ENCODE measurements at places on chromosomes 16 and 17.
A peak's percentile ranks its signal among the peaks of the same experiment; 100 is the strongest.

GRCh38 chr16:47310792-47311211 is 150.1 kb downstream of the ITFG1 start:
- no peak for DNase-seq

GRCh38 chr17:59428916-59429485 is 97.5 kb downstream of the YPEL2 start:
- no peak for DNase-seq

DNA sequence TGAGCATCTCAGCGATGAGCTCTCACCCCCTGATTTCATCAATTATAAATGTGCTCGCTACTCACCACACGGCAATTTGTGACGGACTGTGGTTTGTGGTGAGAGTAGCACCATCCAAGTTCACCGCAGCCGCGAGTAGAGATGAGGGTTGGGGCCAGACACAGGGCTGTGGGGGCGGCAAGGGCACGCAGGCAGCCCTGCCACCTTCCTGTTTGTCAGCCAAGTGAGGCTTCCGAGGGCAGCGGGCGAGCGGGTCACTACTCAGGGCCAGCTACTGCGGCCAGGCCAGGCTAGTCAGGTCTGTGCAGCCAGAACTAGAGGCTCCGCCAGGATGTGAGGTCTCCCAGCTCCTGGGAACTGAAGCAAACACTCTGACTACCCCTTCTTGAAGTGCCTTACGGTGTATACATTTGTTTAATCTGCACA is 39.6 kb upstream of the MEOX1 start:
- DNase-seq: peak; percentile 70

- DNase-seq: no peak
Measured at GRCh38 chr16:73713778-73714495, 582.7 kb upstream of the PSMD7 start.

DNA sequence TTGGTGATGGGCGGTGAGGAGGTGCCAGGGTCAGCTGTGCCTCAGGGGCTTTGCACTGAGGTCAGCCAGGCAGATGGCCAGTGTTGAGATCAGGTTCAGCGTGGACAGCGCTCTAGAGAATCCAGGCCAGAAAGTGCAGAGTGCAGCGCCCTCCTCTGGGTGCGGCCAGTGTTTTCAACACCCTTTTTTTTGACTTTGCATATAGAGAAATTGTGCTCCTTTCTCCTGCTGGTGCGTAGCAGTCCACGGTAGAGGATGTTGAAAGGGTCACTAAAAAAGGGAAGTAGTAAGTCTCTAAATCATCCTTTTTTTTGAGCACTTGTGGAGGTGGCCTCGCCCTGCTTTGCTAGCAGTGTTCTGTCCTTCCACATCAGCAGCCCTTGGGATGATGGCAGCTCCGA is 53.9 kb downstream of the BANP start:
- DNase-seq: no peak

DNA sequence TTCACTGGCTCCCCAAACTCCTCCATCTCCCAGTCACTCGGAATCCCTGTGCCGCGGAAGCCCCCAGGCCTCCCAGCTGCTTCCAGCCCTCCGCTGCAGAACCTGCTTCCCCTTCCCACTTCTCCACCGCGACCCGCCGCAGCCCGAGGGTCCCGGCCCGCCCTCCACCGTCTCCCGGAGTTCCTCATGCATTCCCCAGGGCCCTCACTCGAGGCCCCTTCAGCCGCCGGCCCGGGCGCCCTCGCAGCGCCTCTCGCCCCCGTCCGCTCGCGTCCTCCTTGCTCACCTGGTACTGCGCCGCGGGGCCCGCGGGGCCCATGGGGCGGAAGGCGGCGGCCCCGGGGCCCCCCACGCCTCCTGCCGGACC is 329 bp downstream of the SMARCD2 start:
- DNase-seq: peak; percentile 52

- no peak for DNase-seq
Measured at GRCh38 chr17:44602970-44603369, 45.7 kb downstream of the FZD2 start.

DNA sequence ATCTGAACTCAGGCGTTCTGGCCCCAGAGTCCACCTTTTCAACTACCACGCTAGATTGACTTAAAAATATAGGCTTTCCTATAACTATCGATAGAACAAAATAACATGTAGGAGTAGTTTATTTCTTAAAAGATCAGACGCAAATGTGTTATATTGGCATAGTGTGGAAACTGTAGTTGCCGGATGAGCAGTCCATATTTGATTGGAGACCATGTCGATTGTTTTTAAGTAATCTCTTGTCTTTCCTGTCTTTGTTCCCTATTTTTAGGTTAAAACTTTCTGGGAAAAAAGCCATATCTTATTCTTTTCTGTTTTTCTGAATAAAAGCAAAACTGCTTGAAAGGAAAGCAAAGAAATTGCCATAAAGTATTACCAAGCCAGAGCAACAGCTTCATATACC is 53.1 kb downstream of the GAN start:
- DNase-seq: no peak

DNA sequence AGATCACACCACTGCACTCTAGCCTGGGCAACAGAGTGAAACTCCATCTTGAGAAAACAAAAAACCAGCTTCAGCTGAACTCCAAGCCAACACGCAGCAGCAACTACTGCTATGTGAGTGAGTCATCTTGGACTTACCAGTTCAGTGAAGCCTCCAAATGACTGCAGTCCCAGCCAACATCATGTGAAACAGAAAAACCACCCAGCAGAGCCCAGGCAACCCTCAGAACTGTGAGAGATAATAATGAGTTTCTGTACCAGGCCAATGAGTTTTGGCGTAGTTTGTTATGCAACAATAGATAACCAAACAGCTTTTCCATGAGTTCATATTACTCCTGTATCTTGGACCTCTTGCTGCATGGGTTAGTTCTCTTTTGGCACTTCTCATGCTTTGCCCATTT is 23.3 kb downstream of the PHF12 start:
- DNase-seq: peak; percentile 37

DNA sequence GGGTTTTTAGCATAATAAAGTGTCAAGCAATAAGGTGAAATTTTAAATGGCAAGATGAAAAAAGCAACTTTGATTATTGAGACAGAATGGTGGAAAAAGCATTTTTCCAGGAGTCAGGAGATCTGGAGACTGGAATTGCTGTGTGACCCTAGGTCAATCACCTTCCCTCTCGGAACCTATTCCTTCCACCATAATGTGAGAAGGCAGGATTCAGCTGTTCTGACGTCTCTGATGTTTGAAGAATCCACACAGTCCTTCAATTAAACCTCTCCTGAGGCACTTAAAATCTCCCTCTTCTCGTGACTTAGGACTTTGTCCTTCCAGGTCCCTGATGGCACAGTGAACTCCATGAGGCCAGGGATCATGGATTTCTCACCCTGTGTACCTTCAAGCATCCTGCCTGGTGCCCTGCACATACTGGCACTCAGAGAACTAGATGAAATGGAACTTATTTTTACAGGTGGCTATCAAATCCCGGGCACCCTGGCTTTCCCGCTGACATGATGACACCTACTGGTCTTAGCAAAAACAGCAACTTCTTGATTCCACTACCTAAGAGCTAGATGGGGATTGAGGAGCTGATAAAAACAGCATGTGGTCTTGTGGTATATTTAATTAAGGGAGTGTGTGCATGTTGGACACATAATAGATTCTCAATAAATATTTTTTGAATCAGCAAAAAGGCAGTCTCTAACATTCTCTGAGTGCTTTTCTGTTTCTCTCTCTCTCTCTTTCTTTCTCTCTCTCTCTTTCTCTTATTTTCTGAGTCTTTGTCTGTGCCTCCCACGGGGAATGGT is 2.3 kb upstream of the CCDC182 start:
- DNase-seq: peak; percentile 37

GRCh38 chr16:50371936-50372595 is 3.3 kb upstream of the BRD7 start:
- no peak for DNase-seq

DNA sequence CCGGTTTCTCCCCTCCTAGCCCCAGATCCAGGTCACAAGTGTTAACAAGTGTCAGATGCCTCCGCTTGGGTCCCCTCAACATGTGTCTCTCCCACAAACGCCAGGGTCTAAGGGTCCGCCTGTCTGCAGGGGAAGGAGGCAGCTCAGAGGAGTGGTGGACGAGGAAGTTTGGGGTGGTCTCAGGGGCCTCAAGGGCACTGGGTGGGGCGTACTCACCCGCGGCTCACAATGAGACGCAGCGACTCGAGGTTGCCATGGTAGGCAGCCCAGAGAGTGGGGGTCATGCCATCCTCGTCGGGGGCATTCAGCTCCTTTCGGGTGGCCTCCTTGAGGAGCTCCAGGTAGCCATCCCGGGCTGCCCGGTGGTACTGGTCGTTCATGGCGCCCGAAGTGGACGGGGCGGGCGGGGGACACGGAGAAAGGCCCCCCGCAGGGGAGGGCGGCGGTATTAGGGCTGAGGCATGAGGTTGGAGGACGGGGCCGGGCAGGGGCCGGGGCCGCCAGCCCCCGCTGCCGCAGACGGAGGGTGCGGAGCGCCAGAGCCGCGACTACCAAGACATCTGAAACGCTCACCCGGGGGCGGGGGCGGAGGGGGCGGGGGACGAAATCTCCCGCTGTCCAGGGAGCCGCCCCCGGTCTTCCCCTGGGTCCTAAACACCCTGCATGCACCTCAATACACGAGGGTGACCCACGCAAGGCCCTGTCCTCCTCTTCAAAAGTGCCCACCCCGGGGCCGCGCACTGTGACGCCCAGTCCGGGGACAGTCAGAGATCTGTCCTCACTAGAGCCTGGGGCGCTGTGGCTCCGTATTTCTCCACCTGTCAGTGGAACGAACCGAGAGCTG is at the start of gene USH1G:
USH1G (minus strand) TSS at position 562 of the 844 bp plus-strand sequence; CDS start at position 380, 182 bp downstream.
- DNase-seq: no peak

- DNase-seq: no peak
Measured at GRCh38 chr16:50136399-50136798, 16.7 kb upstream of the TENT4B start.

DNA sequence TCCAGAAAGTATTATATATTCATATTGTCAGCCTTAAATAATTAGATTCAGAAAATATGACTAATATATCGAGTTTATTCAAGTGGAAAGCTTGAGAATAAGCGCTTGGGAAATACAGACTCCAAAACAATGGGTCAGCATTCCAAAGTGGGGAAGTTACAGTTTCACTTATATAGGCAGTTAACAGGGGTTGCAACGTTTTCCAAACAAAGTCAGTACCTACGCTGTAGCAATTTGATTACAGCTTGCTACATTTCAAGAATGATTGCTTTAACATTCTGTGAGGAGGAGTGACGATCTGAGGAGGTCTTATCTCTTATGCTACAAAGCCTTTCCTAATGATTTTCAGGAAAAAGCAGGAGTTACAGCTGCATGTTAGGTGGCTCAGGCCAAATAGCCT is 34.2 kb upstream of the HS3ST3A1 start:
- DNase-seq: no peak

DNA sequence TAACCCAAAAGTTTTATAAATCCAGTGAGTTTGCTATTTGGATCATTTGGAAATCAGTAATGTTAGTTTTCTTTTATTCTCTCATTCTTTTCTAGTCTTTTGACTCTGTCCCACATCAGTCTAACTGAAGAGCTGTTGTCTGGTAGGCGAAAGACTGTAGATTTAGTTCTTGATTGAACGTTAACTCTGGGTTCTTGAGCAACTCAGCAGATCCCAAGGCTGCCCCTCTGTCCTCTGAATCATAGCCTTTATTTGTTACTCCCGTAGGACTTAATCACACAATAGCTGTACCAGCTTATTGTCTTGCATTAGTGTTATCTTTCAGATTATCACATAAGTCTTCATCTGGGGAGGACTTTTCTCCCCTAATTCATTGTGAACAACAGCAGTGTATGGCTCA is 119.3 kb upstream of the TOM1L1 start:
- no peak for DNase-seq

DNA sequence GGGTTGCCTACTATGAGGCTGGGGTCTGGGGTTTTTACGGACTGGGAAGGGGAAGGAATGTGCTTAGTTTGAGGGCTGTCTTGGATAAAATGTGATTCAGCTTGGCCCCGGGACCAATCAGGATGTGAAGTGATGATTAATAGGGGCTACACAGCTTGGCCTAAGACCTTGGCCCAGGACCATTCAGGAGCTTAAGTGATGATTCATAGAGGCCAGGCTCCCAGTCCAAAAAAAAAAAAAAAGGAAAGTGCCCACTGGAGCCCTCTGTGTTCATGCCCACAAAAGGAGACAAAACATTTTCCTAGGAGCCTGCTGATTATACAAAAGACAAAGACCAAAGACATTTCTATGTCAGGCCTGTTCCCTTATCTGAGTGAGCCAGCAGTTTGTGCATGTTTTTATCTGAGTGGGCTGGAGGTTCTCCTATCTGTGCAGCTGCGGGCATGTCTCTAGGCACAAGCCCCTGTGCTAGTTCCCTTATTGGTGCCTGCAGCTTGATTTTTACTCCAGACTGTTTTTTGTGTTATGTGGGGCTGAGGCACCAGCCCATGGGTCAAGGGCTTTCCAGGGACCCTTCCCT is 898.2 kb upstream of the GOT2 start:
- no peak for DNase-seq

DNA sequence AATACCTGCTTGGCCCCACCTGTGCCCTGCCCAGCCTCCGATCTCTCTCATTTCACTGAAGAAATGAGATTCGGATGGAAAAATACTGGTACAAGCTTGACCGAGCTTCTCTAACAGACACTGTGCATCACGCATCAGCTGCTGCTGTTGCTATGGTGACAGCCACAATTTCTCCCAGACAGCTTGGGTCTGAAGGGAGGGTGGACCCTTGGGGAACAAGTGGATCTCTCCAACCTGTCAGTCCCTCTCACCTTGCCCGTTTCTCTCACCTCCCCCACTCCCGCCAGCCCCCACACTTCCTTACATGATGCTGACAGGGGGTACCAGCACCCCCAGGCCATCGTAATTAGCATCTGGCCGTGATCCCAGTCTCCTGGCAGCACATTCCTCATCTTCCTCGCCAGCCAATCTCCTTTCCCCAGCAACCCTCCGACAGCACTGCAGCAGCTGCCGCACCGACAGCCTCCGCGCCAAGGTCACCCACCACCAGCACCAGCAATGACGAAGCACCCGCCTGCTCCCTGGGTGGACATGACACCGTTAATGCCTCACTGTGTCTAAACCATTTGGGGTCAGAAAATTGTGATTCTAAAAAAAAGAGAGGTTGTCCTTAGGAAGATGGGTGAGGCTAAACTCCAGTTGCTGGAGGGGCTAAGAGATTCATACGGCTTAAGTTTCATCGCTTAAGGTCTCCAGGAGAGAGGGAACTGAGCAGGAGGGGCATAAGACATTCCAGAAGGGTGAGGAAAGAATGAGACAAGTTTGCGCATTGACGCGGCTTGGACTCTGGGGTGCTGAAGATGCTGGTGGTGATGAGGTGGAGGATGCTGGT is 58.6 kb upstream of the TNRC6A start:
- DNase-seq: no peak

GRCh38 chr17:78960928-78961327 is 18.8 kb downstream of the LGALS3BP start:
- no peak for DNase-seq

GRCh38 chr17:50944054-50944901 is 78.1 kb upstream of the TOB1 start:
- peak; percentile 77 for DNase-seq
